ENCODE measurements at places on chromosomes 6 and 20. TPM values are rescaled to one million over a fixed set of nuclear protein-coding genes. Genes with fewer than 3 reads are reported as not detected.

Gene WFDC2
- total RNA-seq = not detected

Gene BMP6
- total RNA-seq = 1.3 TPM

Gene BHLHE23
- not detected for total RNA-seq

Gene HLA-DQA1
- not detected for total RNA-seq

Gene ACTR5
- total RNA-seq = 2.9 TPM

Gene NRN1
- 0.65 TPM for total RNA-seq

Gene RNF144B
- 1.2 TPM for total RNA-seq

Gene KIF6
- total RNA-seq = 0.08 TPM

Gene NINL
- 31.0 TPM for total RNA-seq

Gene TFAP2A
- total RNA-seq = not detected

Gene E2F3
- 7.4 TPM for total RNA-seq

Gene RPS6KA2
- total RNA-seq = 89.7 TPM

Gene SLC22A7
- total RNA-seq = not detected

Gene NOX3
- not detected for total RNA-seq

Gene LTB
- not detected for total RNA-seq

Gene BTN1A1
- not detected for total RNA-seq

Gene MDFI
- total RNA-seq = not detected

Gene MOCS1
- 8.4 TPM for total RNA-seq

Gene TRMT11
- total RNA-seq = 54.0 TPM

Gene TAAR9
- total RNA-seq = 0.09 TPM

Gene BNIP5
- total RNA-seq = not detected

Gene MTFR2
- 6.1 TPM for total RNA-seq

Gene PNLDC1
- not detected for total RNA-seq

Gene HLA-DQB1
- not detected for total RNA-seq

Gene GRM1
- total RNA-seq = under 0.01 TPM

All from fibroblast of the aortic adventitia (primary cell).